ENCODE measurements at places on chromosomes 4 and X. TPM values are rescaled to one million over a fixed set of nuclear protein-coding genes. Genes with fewer than 3 reads are reported as not detected.

DNA sequence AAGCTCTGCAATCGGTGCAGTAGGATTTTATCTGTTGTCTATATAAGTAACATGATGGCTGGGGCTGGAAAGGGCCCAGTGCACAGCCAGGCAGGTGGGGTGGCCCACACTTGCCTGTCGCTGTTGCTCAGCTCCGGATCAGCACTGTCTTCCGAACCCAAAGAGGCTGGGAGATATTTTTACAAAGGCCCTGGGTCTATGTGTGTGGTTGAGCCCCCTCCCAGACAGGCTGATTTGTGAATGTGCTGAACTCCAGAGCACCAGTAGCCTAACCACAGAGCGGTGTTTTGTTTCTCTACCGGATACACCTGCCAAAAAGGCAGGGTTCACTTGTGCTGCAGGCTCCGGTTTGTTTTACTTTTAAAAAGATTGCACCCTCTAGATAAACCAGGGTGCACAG, 33.5 kb upstream of the CHRNA9 start:
- DNase-seq, result peak; percentile 23
- H3K27me3 ChIP-seq, result no peaks in the 10 kb centered on the region
- no peak overlapping the region for H3K4me3 ChIP-seq
- H3K27ac ChIP-seq, result no peak overlapping the region
- no peaks in the 10 kb centered on the region for H3K4me1 ChIP-seq

- H3K27me3 ChIP-seq, result no peaks in the 10 kb centered on the region
- no peaks in the 10 kb centered on the region for H3K36me3 ChIP-seq
- no peak for DNase-seq
- peak overlapping the region; percentile 30 for H3K27ac ChIP-seq
- no peak overlapping the region for H3K4me3 ChIP-seq
These were observed 41.0 kb downstream of the GAB1 start for GRCh38 chr4:143377611-143378099.

DNA sequence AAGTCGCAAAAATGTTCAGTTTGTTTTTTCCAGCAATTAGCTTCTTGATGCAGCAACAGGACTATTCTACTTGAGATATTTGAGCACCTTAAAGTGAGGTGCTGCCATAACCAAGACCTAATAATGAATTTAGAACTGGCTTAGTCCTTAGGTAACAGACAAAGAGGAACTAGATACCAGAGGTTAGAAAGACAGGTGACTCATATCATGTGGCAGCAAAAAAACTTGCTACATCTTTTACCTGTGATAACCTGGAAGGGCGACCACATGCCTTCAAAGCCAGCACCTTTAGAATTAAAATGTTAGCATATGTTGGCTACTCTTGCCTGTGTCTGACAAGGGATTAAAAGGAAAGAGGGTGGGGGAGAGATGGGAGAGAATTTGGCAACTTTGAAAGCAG, 90.4 kb downstream of the ARHGAP6 start:
- H3K36me3 ChIP-seq, result no peaks in the 10 kb centered on the region
- no peak overlapping the region for H3K4me3 ChIP-seq
- no peaks in the 10 kb centered on the region for H3K27me3 ChIP-seq
- H3K27ac ChIP-seq, result no peak overlapping the region
- no peak for DNase-seq
- H3K4me1 ChIP-seq, result no peaks in the 10 kb centered on the region

- peak overlapping the region; percentile 39 for H3K4me3 ChIP-seq
- DNase-seq, result no peak
- no peaks in the 10 kb centered on the region for H3K4me1 ChIP-seq
- H3K27ac ChIP-seq, result peak overlapping the region; percentile 93
- no peaks in the 10 kb centered on the region for H3K27me3 ChIP-seq
These were observed 36.9 kb downstream of the NLGN3 start for GRCh38 chrX:71181558-71181909.

GRCh38 chr4:54683616-54684346, 26.0 kb downstream of the KIT start:
- no peak overlapping the region for H3K4me3 ChIP-seq
- DNase-seq, result peak; percentile 40
- H3K27ac ChIP-seq, result no peak overlapping the region
- no peaks in the 10 kb centered on the region for H3K27me3 ChIP-seq

- H3K4me3 ChIP-seq, result no peak overlapping the region
- H3K4me1 ChIP-seq, result no peaks in the 10 kb centered on the region
- H3K27me3 ChIP-seq, result no peaks in the 10 kb centered on the region
These were observed 102.0 kb downstream of the ELOVL6 start for GRCh38 chr4:110096405-110096804.

DNA sequence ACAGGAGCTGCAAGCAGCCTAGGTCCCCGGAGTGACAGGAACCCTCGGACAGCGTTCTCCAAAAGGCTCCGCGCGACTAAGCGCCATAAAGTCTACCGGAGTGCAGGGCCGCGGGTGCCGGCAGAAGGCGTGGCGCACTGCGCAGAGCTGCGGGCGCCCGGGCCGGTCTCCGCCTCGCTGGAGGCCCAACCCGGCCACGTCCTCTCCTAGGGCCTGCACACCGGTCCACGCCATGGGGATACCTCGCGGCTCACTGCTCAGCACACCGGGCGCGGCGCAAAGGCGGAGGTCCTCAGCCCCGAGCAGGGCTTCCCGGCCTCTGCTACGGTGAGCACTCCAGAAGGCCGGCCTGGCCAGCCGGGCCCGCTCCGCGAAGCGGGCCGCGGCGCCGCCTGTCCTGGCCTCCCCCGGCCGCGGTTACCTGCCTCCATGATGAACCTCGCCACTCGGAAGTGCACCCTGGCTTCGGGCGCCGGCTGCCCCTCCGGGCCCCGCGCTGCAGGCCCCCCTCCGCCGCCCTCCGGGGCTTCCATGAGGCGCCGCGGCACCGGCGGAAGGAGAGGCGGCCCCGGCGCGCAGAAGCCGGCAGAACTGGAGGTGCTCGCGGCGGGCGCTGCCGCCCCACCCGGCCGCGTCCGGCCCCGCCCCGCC, at the start of gene CCNQ:
Gene CCNQ (minus strand): TSS at position 599 of the 651 bp plus-strand sequence. CDS start 66 bp downstream, at position 533.
- H3K4me3 ChIP-seq, result peak within 1 kb of the TSS; percentile 72
- H3K27ac ChIP-seq, result peak within 1 kb of the TSS; percentile 77
- peaks cover 6% of the 10 kb centered on the region for H3K4me1 ChIP-seq
- DNase-seq, result peak; percentile 87

DNA sequence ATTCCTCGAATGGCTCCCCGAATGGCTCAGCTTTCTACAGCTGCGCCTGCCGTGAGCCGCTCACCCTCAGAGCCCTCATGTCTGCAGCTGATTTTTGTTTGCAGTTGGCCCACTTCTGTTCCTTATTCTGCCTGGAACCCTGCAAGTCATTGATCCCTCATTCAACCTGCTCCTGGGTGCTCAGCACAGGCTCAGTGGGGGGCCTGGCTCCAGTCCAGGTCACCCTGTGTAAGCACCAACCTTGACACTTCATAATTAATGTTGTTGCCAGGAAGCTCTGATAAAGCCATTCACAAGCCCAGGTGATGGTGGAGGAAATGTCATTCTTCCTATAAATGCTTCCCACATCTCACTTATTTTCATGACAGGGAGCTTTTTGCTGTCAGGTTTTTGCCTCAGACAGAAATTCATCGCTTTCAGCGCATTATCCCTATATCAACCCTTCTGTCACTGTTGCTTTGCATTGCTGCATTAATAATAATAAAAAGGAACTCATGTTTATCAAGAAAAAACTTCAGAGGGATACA, 85.7 kb downstream of the F11 start:
- no peak overlapping the region for H3K27ac ChIP-seq
- H3K27me3 ChIP-seq, result no peaks in the 10 kb centered on the region
- no peaks in the 10 kb centered on the region for H3K36me3 ChIP-seq
- no peak for DNase-seq

DNA sequence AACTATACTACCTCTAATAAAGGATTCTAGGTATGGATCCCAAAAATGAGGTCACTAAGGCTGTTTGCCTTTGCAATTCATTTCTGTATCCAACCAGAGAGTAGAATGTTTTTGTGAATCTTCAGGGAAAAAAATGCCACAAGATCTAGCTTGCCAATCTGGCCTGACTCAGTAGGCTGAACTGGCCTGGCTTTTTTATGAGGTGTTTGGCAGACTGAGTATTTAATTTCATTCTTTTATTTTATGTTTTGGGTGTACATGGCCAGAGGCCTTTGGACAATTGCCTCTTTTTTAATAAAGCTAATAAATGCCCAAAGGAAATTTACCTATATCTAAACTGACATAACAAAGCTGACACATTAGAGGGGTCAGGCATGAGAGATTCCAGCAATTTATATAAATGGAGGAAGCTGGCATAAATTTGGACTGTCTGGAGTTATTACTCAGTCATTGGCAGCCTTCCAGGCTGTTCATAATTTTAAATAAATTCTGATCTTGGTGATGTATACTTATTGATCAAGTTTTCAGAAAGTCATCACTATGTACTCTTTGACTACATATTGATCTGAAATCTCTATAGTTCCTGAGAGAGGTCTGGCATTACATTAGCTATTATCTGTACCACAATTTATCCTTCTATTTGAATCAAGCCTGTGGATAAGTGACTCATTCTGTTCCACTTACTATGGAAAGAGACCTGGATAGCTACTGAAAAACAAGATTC, 376.4 kb upstream of the NOCT start:
- H3K4me1 ChIP-seq, result no peaks in the 10 kb centered on the region
- H3K27me3 ChIP-seq, result no peaks in the 10 kb centered on the region
- H3K27ac ChIP-seq, result no peak overlapping the region
- no peaks in the 10 kb centered on the region for H3K36me3 ChIP-seq
- no peak overlapping the region for H3K4me3 ChIP-seq

DNA sequence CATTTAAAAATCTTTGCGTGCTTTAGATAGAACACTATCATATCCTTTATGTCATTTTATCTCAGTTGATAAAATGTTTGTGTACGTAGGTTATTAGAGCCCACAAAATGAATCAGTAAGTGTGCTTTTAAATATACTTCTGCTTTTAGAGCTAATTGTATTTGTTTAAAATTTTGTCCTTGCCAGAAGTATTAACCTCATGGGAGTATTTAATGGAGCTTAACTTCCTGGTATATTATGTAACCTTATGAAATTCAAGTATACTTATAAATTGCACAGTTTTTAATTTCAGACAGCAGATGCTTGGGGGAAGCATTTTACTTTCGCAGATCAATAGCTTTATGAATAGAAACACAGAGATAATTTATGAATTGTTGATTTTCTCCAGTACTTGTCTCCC, 90.2 kb downstream of the DIPK2B start:
- no peak for DNase-seq
- no peaks in the 10 kb centered on the region for H3K4me1 ChIP-seq
- H3K27ac ChIP-seq, result no peak overlapping the region
- H3K27me3 ChIP-seq, result no peaks in the 10 kb centered on the region
- H3K4me3 ChIP-seq, result no peak overlapping the region

DNA sequence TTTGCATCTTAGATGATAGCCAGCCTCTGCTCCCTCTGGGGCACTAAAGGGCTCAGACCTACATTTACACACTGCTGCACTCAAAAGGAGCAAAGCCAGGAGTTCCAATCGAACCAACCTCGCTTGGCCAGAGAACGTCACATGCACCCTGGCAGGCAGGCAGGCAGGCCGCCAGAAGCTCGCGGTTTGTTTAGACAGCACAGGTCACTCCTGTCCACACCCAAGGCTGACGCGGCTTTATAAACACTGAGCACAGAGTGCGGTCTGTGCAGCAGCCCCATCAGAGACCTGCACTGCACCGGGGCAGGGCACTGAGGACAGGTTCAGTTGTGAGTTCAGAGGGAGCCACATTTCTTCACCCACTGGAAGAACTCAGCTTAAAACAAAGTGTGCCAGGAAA, 143.9 kb downstream of the BCOR start:
- no peak overlapping the region for H3K4me3 ChIP-seq
- H3K4me1 ChIP-seq, result peaks cover 20% of the 10 kb centered on the region
- no peaks in the 10 kb centered on the region for H3K36me3 ChIP-seq
- H3K27me3 ChIP-seq, result no peaks in the 10 kb centered on the region
- no peak overlapping the region for H3K27ac ChIP-seq

- no peaks in the 10 kb centered on the region for H3K4me1 ChIP-seq
- no peaks in the 10 kb centered on the region for H3K36me3 ChIP-seq
These were observed 566.3 kb downstream of the IL15 start for GRCh38 chr4:142202404-142203332.

- H3K36me3 ChIP-seq, result no peaks in the 10 kb centered on the region
- no peak for DNase-seq
- H3K4me3 ChIP-seq, result no peak overlapping the region
- H3K27me3 ChIP-seq, result no peaks in the 10 kb centered on the region
These were observed 738.2 kb downstream of the ADGRL3 start for GRCh38 chr4:61938250-61938846.

- H3K4me1 ChIP-seq, result no peaks in the 10 kb centered on the region
- H3K4me3 ChIP-seq, result no peak overlapping the region
- no peak for DNase-seq
- H3K27me3 ChIP-seq, result no peaks in the 10 kb centered on the region
- H3K36me3 ChIP-seq, result no peaks in the 10 kb centered on the region
These were observed 26.9 kb downstream of the FAM241A start for GRCh38 chr4:112172180-112172579.

- H3K4me3 ChIP-seq, result no peak overlapping the region
- peaks cover 10% of the 10 kb centered on the region for H3K4me1 ChIP-seq
- H3K27me3 ChIP-seq, result no peaks in the 10 kb centered on the region
- DNase-seq, result no peak
These were observed 3.4 kb upstream of the MAML3 start for GRCh38 chr4:140157341-140157740.

DNA sequence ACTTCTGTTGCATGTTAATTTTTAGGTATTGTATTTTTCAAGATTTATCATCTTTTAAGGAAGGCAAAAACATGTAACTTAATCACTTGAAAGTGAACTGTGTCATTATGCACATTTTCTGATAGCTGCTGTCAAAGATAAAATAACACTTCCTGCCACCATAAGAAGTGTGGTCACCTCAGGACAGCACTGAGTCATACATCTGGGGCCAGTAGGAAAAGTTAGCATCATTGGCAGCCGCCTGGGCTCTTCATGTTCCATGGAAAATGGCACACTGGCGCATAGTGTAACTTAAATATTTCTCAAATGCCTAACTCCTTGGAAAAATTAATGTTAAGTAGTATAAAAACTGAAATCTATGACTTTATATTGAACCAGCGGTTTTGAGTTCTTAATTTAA, 24.2 kb downstream of the CNKSR2 start:
- no peaks in the 10 kb centered on the region for H3K36me3 ChIP-seq
- no peaks in the 10 kb centered on the region for H3K27me3 ChIP-seq
- DNase-seq, result no peak
- no peaks in the 10 kb centered on the region for H3K4me1 ChIP-seq

DNA sequence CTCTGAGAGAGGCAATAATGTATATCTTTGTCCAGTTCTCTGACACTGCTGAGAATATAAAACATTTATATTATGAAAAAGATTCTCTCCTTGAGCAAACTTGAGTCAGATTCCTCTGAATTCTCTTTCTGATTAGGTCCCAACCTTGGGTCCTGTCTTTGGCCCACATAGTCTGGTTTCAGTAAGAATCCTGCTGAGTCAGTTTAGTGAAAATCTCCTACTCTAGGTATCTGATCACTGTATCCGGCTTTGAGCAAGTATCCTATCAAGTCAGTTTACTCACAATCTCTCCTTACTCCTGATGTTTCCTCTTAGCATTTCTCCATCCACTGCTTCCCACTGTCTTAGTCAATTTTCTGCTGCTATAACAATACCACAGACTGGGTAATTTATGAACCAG, 253.9 kb downstream of the OPHN1 start:
- H3K4me3 ChIP-seq, result no peak overlapping the region
- no peaks in the 10 kb centered on the region for H3K4me1 ChIP-seq
- no peaks in the 10 kb centered on the region for H3K27me3 ChIP-seq
- no peak for DNase-seq
- no peaks in the 10 kb centered on the region for H3K36me3 ChIP-seq

The ADH5 gene
- total RNA-seq, result 188 TPM

The CTAG1B gene
- total RNA-seq, result not detected

The MND1 gene
- total RNA-seq, result not detected

The PABPC5 gene
- total RNA-seq, result 0.76 TPM

The SSX3 gene
- not detected for total RNA-seq

The RBMXL3 gene
- not detected for total RNA-seq

The PRDX4 gene
- total RNA-seq, result 46.4 TPM

The GLRB gene
- total RNA-seq, result 3.2 TPM

The IL21 gene
- total RNA-seq, result not detected

The PDS5A gene
- 112 TPM for total RNA-seq

The SPACA5 gene
- not detected for total RNA-seq

All from upper lobe of left lung (tissue), 6 donors.